ENCODE measurements at places on chromosomes 16 and 17.

GRCh38 chr16:3575491-3575890 is 1.7 kb downstream of the NLRC3 start:
- H3K4me1 ChIP-seq: peaks cover 36% of the 10 kb centered on the region
- H3K27ac ChIP-seq: peak overlapping the region; percentile 90
- peak overlapping the region; percentile 99 for H3K4me3 ChIP-seq
- no peak for DNase-seq

GRCh38 chr17:43169561-43170139 is 1.4 kb upstream of the NBR1 start:
- DNase-seq: no peak
- H3K4me1 ChIP-seq: peaks cover 23% of the 10 kb centered on the region
- H3K27ac ChIP-seq: peak overlapping the region; percentile 97
- peak overlapping the region; percentile 64 for H3K4me3 ChIP-seq

DNA sequence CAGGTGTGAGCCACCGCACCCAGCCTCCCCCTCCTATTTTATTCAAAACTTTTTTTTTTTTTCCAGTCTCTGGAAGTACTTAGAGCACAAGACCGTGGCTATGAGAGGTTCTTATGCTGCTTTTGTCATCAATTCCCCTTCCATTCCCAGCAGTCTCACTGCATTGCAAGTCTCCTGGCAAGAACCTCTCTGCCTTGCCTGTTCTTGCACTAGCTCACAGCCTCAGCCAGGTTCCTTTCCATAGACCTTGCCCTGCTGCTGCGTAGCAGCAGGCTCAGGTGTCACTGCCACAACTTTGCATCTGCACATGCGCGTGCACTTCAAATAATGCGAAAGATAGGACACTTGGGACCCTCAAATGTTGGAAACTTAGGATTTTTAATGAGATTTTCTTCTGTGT is 15.6 kb downstream of the ATP6V0A1 start:
- no peaks in the 10 kb centered on the region for H3K4me1 ChIP-seq
- no peaks in the 10 kb centered on the region for H3K27me3 ChIP-seq
- H3K36me3 ChIP-seq: peaks cover 4% of the 10 kb centered on the region
- no peak overlapping the region for H3K27ac ChIP-seq
- H3K4me3 ChIP-seq: no peak overlapping the region
- no peak for DNase-seq

DNA sequence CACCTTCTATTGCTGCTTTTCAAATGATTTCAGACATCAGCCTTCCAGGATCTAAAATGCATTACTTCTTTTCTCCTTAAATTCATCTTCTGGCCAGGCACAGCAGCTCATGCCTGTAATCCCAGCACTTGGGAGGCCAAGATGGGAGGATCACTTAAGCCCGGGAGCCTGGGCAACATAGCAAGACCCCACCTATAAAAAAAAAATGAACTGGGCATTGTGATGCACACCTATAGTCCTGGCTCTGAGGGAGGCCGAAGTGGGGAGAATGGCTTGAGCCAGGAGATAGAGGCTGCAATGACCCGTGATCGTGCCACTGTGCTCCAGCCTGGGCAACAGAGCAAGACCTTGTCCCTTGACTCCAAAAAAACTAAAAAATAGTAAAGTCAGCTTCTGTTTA is 208.5 kb downstream of the SPECC1 start:
- no peak overlapping the region for H3K27ac ChIP-seq
- no peak overlapping the region for H3K4me3 ChIP-seq
- no peaks in the 10 kb centered on the region for H3K36me3 ChIP-seq
- no peaks in the 10 kb centered on the region for H3K4me1 ChIP-seq
- H3K27me3 ChIP-seq: no peaks in the 10 kb centered on the region

DNA sequence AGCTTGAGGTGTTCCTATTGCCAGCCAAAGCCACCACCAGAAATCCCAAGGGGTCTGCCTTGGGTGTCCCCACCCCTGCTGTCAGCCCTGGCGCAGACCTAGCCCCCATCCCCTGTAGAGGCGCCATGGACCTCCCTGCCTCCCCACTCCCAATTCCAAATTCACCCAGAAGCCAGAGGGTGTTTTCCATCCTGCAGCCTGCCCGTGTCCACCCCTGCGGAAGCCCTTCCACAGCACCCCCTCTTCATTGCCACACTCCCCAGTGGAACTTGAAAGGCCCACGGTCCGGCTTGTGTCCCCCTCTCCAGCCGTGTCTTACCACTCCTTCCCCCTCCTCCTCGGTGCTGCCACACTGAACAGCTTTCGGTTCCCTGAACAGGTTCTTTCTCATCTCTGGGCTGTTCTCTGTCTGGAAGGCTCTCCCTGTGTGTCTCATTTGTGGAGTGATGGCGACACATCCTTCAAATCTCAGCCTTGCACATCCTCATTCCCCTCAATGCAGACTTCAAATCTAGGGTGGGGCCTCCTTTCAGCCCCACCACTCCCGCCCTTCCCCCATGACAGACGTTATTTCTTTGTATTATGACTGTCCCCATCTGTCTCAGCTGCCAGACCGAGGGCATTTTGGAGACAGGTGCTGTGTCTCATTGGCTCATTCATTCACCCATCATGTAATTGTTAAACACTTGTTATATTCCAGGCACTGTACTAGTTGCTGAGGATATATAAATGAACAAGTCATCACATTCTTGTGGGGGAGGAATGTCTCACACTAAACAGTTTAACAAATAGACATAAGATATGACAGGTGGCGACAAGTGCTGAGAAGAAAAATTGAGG is 36.3 kb downstream of the ADGRG5 start:
- H3K4me1 ChIP-seq: no peaks in the 10 kb centered on the region
- H3K27ac ChIP-seq: no peak overlapping the region
- H3K36me3 ChIP-seq: no peaks in the 10 kb centered on the region
- no peak overlapping the region for H3K4me3 ChIP-seq

GRCh38 chr17:81334391-81334901 is 39.3 kb upstream of the SLC38A10 start:
- no peaks in the 10 kb centered on the region for H3K36me3 ChIP-seq
- peaks cover 9% of the 10 kb centered on the region for H3K27me3 ChIP-seq
- no peaks in the 10 kb centered on the region for H3K4me1 ChIP-seq
- DNase-seq: no peak
